A549 treated with AZD2906 at 1 μM for 4 hours (cell line): ENCODE measurements at places on chromosomes 2 and 18. TPM values are rescaled to one million over a fixed set of nuclear protein-coding genes. Genes with fewer than 3 reads are reported as not detected.

TRPM8 gene
- 0.20 to 0.47 TPM (median 0.30 TPM) in 4 of 5 replicates, not detected in the other for total RNA-seq

TEKT4 gene
- not detected in 5 replicates for total RNA-seq

TEX44 gene
- total RNA-seq, result not detected in 5 replicates

EIF2B4 gene
- total RNA-seq, result 52.8 to 60.6 TPM (median 55.7 TPM) in 5 replicates

ZNF514 gene
- total RNA-seq, result 4.9 to 8.0 TPM (median 6.6 TPM) in 5 replicates

GAL3ST2 gene
- total RNA-seq, result 0.11 to 0.37 TPM (median 0.25 TPM) in 5 replicates

SIX3 gene
- total RNA-seq, result 2.7 to 4.3 TPM (median 3.7 TPM) in 5 replicates

ASB18 gene
- not detected in 5 replicates for total RNA-seq

IL1F10 gene
- 0.09 to 0.24 TPM in 2 of 5 replicates, not detected in the others for total RNA-seq

BIRC6 gene
- total RNA-seq, result 26.4 to 38.0 TPM (median 28.1 TPM) in 5 replicates
